ENCODE measurements at places on chromosomes 1 and 21.

GRCh38 chr1:5920201-5920600 lies 72.0 kb downstream of the NPHP4 start:
- no peak for DNase-seq

- no peak for DNase-seq
Measured at GRCh38 chr1:167904652-167905130, 9.2 kb downstream of the ADCY10 start.

DNA sequence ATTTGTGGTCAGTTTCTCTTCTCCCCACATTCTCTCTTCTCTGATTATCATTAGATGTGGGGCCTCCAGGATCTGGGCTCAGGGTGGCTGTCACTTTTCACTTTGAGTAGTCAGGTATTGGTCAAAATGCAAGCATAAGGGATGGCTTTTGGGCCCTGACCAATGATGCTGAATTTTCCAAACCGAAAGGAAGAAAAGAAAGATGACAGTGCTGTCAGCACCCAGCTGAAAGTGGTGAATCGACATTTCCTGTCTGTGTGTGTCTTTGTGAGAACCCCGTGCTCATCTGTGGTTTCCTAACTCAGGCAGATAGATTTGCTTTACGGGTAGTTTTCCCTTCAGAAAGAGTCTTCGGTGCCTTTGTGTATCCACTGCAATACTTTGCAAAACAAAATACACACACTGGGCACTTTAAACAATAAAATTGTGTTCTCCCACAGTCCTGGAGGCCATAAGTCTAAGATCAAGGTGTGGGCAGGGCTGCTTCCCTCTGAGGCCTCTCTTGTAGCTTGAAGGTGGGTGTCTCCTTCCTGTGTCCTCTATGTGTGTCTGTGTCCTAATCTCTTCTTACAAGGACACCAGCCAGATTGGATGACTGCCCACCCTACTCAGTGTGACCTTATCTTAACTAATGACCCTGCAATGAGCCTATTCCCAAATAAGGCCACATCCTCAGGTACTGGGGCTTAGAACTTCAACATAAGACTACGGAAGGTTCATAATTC lies 274.8 kb upstream of the AJAP1 start:
- DNase-seq, result no peak

GRCh38 chr1:23191199-23191598 lies 22.5 kb upstream of the LUZP1 start:
- DNase-seq, result no peak

DNA sequence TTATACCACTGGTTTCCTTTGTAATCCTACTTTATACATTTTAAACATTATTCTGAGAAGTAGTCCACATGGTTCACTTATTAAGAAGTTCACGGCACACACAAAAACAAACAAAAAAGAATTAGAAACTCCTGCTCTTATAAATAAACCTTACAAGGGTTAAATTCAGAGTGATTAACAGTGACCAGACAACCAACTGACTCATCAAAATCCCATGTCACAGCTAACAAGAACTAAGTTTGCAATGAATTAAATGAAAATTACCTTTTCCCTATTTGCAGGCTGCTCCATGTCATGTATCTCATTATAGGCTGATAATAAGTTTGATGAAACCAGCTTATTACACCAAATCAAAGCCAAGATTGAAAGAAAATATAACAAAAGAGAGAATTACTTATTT lies 77.5 kb downstream of the PUM1 start:
- no peak for DNase-seq

DNA sequence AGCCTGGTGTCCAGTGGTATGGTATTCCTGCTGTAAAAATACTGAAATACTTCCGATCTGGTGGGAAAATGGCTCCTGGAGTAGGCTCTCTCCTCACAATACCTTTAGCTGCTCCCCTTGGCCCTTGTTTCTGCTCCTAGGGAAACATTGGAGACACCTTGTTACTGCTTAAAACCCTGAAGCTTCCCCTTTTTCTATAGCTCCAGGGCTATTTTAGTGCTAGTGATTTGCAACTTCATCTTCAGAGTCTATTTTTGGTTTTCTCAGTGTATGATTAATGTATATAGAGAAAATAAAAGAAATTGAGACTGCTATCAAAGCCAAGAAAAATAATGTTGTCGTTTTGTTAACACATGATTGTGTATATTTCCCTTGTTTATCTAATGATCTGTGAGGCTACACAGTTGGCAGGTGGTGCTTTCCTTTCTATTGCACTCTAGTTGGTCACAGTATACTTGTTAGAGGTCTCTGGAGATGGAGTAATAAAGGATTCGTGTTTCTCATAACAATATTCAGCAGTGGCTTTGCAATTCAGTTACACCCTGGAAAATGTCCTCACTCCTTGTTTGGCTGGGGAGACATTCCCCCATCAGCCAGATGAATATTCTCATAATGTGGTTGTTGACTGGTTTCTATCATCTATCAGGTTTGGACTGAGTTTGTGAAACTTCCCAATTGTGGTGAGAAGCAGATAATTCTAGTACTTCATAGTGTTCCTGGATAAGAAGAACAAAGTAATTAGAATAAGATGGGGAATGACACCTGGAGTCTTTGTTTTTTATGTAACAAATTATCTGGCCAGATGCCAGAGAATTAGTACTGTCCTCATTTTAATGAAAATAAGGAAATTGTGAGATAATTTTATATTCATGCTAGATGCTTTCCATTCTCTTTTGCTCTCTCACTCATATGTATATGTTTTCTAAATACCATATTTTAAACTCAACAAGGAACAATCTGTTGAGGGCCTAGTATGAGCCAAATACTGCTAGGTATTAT lies 44.8 kb upstream of the CACYBP start:
- no peak for DNase-seq

GRCh38 chr1:66271216-66271903 lies 262.6 kb upstream of the SGIP1 start:
- peak; percentile 18 for DNase-seq

DNA sequence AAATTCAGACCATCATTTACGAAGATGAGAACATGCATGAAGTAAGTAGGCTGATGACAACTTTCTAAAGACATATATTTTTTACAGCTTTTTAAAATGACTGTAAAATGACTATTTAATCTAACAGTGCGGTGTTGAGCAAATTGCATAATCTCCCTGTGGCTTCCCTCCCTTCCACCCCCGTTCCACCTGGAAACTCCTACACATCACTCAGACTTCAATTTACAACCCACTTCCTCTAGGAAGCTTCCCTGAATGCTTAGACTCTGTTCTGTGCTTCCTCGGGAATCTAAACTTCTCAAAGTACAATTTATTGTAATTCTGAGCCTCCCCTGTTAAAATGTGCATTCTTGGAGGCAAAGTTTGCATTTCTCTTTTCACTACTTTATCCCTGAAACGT lies 354.9 kb downstream of the DPYD start:
- DNase-seq, result no peak

DNA sequence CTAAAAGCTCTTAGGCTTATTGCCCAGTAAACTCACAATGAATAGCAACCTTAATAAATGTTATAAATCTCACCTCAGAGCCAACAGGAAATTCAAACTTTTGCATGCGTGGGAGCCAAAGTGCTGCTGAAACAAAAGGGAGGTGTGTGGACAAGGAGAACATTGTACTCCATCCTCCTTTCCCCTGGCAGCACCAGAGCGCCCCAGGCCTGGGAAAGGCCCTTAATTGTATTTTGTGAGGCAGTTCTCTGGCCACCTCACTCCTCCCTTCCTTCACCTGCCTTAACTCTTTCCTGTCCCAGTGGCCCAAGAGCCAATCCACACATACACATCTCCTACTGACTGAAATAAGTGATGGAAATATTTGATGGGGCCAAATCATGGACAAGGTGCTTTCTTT lies 648.5 kb downstream of the LMO4 start:
- DNase-seq, result no peak

DNA sequence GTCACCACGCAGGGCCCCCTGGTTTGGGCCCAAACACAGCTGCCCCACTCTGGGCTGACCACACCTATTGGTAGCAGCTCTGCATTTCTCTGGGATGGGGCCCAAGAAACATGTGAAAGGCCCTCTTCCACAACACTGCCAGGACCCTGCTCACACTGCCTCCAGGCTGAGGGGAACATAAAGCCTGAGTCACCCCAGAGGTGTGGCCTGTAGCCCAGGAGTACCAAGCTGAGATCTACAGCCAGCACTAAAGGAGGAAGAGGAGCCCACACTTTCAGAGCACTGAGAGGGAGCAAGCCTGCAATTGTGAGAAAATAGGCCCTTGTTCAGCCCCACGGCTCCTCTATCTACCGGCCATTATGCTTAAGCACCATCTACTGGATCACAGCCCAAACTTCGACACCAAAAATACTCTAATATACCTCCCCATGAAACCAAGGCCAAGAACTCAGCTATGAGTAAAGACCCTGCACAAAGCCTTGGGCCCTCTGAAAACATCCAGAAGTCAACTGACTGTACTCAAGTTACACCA lies 14.4 kb upstream of the OR2T10 start:
- DNase-seq, result no peak

DNA sequence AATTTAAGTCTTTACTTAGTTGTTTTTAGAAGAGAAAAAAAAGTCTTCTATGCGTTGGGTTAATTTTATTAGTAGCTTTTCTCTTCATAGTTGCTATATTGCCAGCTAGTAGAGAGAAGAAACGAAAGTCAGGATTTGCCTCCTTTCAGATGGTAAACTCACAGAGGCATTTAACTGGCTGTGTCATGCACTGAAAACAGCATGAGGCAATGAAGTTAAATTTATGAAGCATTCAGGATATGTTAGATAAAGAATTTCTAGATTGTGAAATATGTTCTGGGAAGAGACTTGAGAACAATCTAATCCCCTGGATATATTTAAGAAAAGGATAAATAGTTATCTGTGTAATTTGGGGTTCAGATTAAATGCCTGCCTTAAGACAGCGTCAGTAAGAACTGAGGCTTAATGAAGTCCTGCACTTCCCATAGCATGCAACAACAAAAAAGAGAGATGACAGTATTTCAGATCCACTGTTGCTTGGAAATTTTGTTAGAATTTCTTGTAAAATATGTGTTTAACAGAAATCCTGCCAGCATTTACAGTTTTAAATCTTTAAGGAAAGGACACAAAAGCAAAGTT lies 1.7 kb downstream of the ANGPTL1 start:
- DNase-seq, result no peak

DNA sequence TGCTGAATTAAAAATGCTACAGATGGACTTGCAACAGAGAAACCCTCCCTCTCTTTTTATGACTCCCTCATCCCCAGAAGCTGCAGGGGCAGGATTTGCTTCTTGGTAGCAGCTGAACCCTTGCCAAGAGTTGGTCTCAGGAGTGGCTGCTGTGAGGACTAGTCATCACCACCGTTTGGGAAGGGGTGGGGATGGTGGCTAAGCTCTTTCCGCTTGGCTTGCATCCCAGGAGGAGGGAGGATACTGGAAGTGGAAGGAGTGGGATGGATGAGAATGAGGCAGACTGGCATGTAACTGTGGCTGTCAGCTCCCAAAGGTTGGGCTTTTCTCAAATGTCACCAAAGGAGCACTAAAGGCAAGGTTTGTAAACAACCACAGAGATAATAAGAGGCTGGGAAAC lies 50.8 kb upstream of the COL24A1 start:
- DNase-seq, result no peak
